ENCODE measurements at places on chromosomes 16 and 17.

- no peak for DNase-seq
These were observed 245.9 kb downstream of the FTO start for GRCh38 chr16:53949715-53950410.

DNA sequence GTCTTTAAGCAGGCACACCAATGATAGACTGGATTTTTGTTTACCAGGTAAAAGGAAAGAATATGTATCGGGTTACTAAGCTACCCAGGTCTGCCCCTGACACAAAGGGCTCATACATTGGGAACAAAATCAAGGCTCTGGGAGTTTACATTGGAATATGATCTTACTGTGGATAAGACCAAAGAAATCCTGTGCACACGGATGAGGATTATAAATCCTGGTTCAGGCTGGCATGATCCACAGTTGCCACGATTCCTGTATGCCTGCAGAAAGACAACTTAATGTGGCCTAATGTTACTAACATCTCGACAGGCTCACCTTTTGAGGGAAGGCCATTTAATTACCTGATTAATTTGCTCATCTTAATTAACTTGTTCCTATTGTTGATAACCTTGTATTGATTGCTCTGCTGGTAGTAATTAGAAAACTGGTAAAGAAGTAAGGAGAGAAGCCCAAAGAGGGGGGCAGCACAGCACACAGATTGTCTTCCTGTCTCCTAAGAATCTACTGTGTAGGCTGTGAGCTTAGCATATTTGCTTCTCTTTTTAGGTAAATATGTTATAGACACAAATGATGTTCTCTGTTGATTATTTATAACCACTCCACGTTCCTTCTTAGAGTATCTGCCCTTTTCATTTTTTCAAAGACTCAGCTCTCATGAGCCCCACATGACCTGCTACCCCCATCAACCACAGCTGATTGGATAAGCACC is 51.0 kb upstream of the TOX3 start:
- DNase-seq: peak; percentile 15

- no peak for DNase-seq
These were observed 22.1 kb upstream of the STH start for GRCh38 chr17:45976755-45977505.

DNA sequence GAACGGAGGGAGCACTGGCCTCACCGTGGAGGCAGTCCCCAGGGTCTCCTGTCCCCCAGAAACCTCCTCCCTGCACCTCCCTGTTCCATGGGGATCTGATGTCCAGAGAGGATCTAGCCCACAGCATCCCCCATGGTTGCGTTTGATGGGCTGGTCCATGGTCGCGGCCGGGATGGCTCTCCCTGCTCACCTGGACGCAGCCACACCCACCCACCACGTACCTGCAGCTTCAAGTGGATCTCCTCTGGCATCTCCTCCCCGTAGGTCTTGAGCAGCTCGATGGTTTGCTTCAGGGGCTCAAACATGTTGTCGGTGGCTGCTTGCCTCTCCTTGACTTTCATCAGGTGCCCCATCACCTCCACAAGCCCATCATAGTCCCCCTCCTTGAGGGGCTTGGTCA is 47.9 kb downstream of the DNAH17 start:
- DNase-seq: no peak

DNA sequence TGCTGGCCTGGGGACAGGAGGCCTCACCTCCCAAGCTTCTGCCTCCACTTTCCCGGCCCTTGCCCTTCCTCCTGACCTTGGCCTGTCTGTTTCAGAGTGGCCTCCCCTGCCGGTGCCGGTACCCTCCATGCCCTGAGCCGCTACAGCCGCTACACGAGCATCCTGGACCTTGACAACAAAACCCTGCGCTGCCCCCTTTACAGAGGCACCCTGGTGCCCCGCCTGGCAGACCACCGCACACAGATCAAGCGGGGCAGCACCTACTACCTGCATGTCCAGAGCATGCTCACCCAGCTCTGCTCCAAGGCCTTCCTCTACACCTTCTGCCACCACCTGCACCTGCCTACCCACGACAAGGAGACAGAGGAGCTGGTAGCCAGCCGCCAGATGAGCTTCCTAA is 7.4 kb downstream of the SMCR8 start:
- no peak for DNase-seq

DNA sequence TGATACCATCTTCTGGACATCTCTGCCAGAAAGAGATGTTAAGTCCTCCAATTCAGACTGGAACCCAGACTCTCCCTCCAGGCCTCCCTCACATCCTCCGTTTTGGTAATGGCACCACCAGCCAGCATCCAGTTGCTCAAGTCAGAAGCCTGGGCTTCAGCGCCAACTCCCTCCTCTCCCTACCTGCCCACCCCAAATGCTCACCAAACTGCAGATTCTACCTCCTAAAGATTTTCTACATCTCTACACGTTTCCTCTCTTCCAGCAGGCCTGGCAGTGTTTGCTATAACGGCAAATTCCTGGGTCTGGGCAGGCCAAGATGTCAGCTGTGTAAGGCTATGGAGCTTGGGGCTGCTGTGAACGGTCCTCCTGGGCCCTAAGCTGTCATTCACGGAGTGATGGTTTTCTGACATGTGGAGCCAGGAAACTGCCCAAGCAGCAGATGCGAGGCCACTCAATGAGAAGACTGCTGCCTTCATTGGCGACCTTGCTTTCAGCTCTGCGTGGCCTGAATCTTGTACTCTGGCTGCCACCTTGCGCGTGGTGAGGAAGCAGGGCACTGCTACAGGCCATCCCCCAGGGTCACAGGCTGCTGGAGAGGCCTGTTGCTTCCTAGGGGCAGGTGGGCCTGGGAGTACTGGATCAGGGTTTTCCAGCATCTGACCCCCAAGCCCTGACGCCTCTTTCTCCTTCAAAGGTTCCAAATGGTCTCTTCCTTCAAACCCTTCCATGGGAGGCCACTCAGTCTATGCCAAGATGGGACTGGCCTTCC is 37.7 kb downstream of the TBX4 start:
- peak; percentile 76 for DNase-seq

DNA sequence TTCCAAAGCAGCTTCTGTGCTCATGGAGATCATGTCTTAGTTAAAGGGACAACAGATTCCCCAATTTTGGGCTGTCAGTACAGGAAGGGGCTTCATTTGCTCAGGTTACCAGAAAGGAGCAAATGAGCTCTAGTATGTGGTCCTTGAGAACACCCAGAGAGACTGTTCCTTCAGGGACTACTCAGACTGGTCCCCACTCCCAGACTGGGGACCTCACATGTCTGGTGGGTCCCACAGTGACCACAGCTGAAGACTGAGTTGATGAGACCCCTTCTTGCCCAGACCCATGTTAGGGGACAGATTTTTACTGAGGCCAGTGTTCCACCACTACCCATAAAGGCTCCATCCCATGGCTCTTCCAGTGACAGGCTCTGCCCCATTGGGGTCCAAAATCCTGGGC is 1695.2 kb downstream of the TP53TG3F start:
- no peak for DNase-seq

DNA sequence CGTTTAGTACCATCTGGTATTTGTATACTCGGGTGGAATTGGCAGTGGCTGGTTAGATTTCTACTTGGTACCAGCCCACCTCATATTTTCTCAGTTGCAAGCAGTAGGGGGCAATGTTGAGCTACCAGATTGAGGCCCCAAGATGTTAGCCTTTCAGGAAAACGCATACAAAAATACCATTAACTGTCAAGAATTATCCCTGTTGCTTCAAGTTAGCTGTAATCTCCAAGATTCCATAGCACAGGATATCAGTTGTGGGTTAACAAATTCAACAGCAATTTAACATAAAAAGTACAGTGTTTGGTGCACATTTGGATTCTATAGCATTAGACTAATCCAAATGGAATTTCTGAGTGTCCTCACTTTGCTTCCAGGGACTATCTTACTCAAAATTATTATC is 188.2 kb downstream of the FTO start:
- peak; percentile 72 for DNase-seq

DNA sequence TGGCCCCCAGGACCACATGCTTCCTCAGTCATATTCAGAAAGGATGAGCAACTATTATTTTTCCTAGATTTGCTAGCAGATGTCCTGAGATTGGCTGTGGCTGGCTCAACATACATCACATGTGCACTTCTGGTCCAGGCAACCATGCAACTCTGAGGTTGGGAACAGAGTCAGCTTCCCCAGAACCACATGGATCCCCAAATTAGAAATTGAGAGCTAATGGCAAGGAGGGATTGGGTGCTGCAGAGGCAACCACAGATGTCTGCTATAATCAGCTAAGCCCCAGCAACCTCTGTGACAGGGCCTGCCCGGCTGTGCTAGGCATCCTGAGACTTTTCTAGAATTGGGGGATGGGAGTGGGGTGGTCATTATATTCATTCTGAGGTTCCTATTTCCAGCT is 33.8 kb upstream of the CLEC18A start:
- DNase-seq: no peak

DNA sequence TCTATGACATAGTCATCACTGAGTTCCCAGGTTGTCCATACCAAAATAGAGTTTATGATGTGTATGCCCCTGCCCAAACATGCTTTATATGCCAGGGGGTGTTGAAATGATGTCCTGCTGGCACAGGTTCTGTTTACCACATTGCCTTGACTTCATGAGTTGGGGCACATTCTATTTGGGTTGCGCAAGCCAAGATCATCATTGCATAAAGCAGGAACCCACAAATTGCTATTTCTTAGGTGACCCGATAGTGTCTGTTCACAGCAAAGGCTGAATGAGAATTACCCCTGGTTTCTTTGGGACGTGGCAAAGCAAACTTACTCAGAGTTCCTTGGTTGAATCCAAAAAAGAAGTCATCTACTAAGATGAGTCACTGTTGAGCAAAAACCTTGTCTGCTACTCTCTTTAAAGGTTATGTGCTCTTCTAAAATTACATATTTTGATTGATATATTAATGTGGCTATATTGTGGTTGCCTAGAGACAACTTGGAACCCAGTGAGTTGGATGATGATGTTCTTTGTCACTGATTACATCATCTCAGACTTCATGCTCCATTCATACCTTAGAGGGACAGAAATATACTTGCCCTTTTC is 912.6 kb upstream of the SOX9 start:
- no peak for DNase-seq

GRCh38 chr17:47649972-47650524 is 329 bp downstream of the KPNB1 start:
- DNase-seq: no peak

DNA sequence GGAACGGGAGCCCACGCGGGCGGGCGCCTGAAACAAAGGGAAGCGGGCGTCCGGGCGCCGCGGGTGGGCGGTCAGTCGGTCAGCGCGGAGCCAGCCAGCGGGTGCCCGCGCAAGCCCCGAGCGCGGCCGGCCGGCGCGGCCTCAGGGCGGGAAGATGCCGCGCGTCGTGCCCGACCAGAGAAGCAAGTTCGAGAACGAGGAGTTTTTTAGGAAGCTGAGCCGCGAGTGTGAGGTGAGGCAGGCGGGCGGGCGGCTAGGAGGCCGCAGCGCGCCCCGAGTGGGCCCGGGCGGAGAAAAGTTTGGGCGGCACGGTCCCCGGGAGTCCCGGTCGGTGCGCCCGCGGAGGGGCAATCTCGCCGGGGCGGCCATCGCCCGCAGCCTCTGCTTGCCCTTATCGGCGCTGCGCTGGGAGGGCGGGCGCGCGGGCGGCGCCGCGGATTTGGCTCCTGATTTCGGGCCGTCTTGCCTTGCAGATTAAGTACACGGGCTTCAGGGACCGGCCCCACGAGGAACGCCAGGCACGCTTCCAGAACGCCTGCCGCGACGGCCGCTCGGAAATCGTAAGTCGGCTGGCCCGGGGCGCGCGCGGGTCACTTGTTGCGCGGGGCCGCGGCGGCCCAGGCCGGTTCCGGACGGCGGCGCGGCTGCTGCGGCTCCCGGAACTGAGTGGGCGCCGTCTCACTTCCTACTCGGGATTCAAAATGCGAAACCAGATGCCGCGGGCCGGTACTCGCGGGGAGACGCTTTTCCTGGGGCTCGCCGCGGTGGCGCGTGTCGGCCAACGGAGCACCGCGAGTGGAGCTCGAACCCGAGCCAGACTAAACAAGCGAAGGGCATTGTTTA is 526 bp downstream of the CBFB start:
- DNase-seq: peak; percentile 85

GRCh38 chr17:47957591-47958490 is at the start of gene PRR15L:
TSS of gene PRR15L (minus strand) at chr17:47957883. CDS start at chr17:47953234, 4,649 bp downstream.
- no peak for DNase-seq

GRCh38 chr17:15886804-15887203 is 58.1 kb upstream of the ADORA2B start:
- no peak for DNase-seq

GRCh38 chr17:33545124-33545523 is 252.0 kb upstream of the ASIC2 start:
- DNase-seq: no peak

- DNase-seq: peak; percentile 40
These were observed 68.6 kb downstream of the SDK2 start for GRCh38 chr17:73575470-73576221.

GRCh38 chr17:33978889-33979288 is 276.2 kb upstream of the CCL2 start:
- no peak for DNase-seq

DNA sequence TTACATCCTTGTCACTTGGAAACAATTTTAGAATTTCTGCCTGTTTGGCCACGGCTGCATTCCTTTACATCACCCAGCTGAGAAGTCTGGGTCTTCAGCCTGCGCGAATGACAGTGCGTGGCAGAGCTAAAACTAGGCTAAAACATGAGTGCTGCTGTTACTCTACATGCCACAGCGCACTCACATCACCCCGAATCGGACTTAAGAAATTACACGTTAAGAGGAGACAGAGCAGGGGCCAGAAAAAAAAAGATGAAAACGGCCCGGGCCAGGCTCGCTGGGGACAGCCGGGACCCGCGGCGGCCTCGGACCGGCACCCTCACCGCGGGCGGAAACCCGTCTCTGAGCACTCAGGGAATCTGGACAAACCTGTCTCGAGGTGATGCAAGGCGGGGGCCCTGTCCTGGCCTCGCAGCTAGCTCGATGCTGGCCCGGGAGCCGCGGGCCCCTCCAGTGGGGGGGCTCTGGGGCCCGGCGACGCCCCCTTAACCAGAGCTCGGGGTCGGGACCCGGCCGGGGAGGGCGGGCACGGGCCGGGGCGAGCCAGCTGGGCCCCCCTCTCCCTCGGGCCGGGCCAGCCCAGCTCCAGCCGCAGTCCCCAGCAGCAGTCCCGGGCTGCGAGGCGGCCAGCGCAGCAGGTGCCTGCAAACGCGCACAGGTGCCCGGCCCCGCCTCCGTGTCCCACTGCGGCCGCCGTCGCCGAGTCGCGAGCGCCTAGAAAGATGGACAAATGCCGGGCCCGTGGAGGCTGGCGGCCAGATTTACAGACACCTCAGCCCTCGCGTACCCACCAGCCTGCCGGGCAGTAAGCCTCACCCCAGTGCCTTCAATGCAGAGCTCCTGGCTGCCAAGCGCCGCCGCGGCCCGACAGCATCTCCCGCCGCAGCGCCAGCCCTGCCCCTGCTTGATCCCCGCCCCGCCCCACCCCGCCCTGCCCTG is at the start of gene AKTIP:
Gene AKTIP (minus strand): TSS at position 879 of the 939 bp plus-strand sequence. CDS start 2,950 bp downstream, outside the sequence.
- DNase-seq: peak; percentile 63

GRCh38 chr17:7021993-7022778 is 664 bp upstream of the BCL6B start:
- peak; percentile 89 for DNase-seq

- DNase-seq: no peak
These were observed 19.7 kb downstream of the ALKBH5 start for GRCh38 chr17:18203308-18203707.

Data from retina (tissue), 1 donor.